ENCODE measurements at places on chromosomes 7 and 10. TPM values are rescaled to one million over a fixed set of nuclear protein-coding genes. Genes with fewer than 3 reads are reported as not detected.

IFIT1 gene
- 4.3 TPM for total RNA-seq

TAS2R38 gene
- total RNA-seq: not detected

MKX gene
- not detected for total RNA-seq

MMRN2 gene
- 0.81 TPM for total RNA-seq
